ENCODE measurements at places on chromosomes 3 and 15. TPM values are rescaled to one million over a fixed set of nuclear protein-coding genes. Genes with fewer than 3 reads are reported as not detected.

- DNase-seq, result no peak
These were observed 30.9 kb upstream of the SEMA3F start for GRCh38 chr3:50124052-50124799.

- DNase-seq, result no peak
These were observed 198.2 kb downstream of the NECTIN3 start for GRCh38 chr3:111269777-111270176.

The PLSCR2 gene
- not detected for total RNA-seq

The RABL3 gene
- 31.1 TPM for total RNA-seq

DNA sequence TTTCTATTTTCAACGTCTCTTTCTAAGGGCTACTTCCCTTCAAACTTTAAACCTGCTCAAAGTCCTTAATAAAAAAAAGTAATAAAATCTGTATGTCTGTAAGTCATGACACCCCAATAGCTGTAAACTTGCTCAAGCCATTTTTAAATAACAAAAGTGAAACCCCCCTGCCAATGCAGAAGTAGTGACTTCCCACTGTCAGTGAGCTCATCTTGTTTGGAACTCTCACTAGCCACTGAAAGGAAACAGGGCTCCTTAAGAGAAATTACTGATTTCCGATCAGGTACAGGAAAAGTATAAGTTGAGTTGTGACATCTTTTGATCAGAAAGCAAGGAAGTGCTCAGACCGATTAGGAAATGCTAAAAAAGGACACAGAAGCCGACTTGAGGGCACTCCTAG lies 27.6 kb upstream of the GPR171 start:
- DNase-seq, result no peak

The CILP gene
- under 0.01 TPM for total RNA-seq

- no peak for DNase-seq
These were observed 675 bp downstream of the PSMD6 start for GRCh38 chr3:64022451-64023186.

DNA sequence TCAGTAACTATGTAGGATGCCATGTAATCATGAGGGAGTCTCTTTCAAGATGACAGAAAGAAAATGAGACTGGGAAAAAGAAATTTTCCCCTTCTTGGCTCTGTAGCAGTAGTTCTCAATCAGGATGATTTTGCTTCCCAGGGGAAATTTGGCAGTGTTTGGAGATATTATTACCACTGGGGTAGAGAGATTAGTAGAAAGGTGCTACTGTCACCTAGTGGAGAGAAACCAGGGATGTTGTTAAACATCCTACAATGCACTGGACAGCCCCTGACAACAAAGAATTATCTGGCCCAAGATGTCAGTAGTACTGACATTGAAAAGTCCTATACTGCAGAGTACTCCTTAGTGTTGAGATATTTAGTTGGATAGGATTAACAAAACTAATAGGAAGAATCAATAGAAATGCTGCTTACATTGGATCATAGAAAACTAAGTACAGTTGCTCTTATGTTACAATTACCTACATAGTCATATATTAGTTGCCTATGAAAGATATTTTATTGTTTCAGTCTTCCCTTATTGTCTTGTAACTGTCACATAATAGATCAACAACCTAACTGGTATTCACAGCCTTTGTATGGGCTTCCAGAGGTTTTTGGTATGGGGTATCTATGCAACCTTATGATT lies 433.3 kb downstream of the RAP2B start:
- peak; percentile 66 for DNase-seq

The CGNL1 gene
- 2.2 TPM for total RNA-seq

The NPRL2 gene
- 23.9 TPM for total RNA-seq

DNA sequence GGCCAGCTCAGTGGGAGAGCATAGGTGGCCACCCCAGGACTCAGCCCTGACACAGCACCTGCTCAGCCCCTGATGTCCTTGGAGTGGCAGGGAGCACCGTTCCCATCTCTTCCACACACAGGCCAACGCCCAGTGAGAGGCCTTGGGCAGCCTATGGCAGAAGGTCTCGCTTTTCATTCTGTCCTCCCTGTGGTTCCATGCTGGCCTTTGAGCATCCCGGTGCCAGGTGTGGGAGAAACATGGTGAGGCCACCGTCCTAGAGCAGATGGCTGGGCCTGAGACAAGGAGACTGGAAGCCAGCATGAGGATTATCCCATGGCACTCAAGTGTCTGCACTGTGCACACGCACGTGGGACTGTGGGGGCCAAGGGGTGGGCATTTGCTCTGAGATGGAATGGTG lies 25.1 kb downstream of the ADCY5 start:
- DNase-seq, result no peak

GRCh38 chr3:59210260-59210659 lies 160.4 kb upstream of the CFAP20DC start:
- DNase-seq, result no peak

The CD200 gene
- total RNA-seq, result not detected

The ABI3BP gene
- total RNA-seq, result 20.5 TPM

The ZNF654 gene
- total RNA-seq, result 14.8 TPM

The B3GALNT1 gene
- total RNA-seq, result 3.1 TPM

DNA sequence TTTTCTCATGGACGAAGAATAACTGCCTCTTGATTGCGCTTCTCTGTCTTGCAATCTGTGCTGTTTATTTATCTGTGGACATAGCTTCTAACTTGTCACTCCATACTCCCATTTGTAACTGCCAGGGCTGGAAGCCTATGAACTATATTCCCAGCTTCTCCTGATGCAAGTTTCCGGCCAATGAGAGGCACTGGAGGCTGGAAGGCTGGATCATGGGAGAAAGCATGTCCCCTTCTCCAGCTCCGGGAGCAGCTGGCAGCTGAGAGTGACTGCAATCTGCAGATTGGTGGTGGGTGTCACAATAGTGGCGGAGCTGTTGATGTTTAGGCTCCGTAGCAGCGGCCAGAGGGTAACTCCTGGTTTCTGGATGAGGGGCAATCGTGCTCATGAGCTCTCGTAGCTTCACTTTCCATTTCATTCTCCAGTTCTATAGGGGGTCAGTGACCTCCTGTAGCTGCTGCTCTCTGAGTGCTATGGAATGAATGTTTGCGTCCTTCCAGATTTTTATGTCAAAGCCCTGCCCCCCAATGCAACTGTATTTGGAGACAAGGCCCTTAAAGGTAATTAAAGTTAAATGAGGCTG lies 35.7 kb upstream of the PCSK6 start:
- no peak for DNase-seq

The PROK2 gene
- total RNA-seq, result not detected

The DNAH12 gene
- 0.77 TPM for total RNA-seq

- DNase-seq, result no peak
These were observed 308.1 kb downstream of the CHST2 start for GRCh38 chr3:143427631-143428030.

The GNAT1 gene
- not detected for total RNA-seq

- DNase-seq, result no peak
These were observed 267.9 kb downstream of the CHST2 start for GRCh38 chr3:143387425-143387824.

GRCh38 chr3:45778761-45779201 lies 17.6 kb downstream of the SLC6A20 start:
- no peak for DNase-seq

GRCh38 chr3:58274027-58274614 lies 31.9 kb upstream of the RPP14 start:
- DNase-seq, result no peak

- DNase-seq, result no peak
These were observed 35.3 kb downstream of the KLHL25 start for GRCh38 chr15:85759376-85759775.

The ALDH1L1 gene
- total RNA-seq, result not detected

- DNase-seq, result peak; percentile 76
These were observed 57.6 kb downstream of the FNDC3B start for GRCh38 chr3:172096881-172097420.

DNA sequence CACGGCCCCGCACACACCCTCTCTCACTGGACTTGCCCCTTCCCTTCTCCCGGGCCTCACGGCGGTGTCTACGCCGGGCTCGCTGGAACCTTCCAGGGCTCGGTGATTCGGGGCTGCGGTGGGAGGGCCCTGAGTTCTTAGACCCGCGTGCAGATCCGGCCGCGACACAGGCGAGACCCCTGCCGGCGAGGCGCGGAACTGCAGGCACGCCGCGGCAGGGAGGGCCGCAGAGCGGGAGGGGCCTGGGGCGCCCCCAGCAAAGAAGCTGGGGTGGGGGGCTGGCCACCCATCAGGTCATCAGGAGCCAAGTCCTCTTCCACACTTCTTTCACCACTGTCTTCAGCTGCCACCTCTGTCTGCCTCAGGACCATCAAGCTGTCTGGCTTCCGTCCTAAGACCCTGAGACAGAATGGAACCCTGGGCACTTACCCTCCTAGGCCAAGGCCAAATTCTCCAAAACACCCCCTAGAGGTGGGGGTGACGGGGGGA lies 164.5 kb downstream of the XXYLT1 start:
- DNase-seq, result peak; percentile 35

The LMAN1L gene
- total RNA-seq, result 0.06 TPM

DNA sequence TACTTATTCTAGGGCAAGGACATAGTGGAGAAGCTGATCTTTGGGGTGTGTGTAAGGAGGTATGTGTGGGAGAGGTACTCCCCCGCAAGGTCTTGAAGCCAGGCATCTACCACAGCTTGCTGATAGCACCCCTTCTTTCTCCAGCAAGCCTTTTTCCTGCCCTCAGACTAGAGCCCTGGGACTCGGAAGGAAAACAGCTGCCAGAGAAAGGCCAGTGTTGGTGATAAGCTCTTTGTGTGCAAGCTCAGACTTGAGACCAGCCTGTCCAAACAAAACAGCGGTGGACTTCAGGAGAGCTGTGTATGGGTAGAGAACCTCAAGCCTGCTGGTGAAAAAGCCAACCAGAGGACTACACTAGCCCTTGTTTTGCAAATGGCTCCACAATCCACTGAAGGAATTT lies 1028.6 kb downstream of the MCTP2 start:
- no peak for DNase-seq

- DNase-seq, result no peak
These were observed 214.9 kb downstream of the CBLB start for GRCh38 chr3:105653868-105654267.

The KNG1 gene
- not detected for total RNA-seq

GRCh38 chr3:111071257-111072030 lies at the start of gene NECTIN3:
Gene NECTIN3 (plus strand): TSS chr3:111071816. CDS start chr3:111072018, 202 bp downstream.
- peak; percentile 98 for DNase-seq

The CCDC33 gene
- not detected for total RNA-seq

- no peak for DNase-seq
These were observed 107.2 kb upstream of the RASGRP1 start for GRCh38 chr15:38671675-38672254.

DNA sequence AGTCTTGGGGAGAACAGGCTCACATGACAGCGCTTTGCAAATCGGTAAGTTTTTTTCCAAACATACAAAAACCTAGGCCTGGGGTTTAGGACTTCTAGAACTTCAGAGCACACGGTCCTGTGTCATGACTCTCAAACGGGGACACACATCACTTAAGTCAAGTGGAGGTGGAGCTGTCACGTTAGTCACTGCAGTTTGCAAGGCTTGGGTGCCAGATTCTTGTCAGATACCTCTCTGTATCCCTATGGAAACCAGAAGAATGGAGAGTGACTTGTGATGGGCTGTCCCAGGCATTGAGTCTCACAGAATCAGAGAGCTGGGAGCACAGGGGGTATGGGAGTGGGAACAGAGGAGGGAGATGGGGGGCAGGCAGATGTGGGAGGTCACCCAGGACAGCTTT lies 64.8 kb downstream of the DUT start:
- DNase-seq, result no peak

The KBTBD13 gene
- not detected for total RNA-seq

DNA sequence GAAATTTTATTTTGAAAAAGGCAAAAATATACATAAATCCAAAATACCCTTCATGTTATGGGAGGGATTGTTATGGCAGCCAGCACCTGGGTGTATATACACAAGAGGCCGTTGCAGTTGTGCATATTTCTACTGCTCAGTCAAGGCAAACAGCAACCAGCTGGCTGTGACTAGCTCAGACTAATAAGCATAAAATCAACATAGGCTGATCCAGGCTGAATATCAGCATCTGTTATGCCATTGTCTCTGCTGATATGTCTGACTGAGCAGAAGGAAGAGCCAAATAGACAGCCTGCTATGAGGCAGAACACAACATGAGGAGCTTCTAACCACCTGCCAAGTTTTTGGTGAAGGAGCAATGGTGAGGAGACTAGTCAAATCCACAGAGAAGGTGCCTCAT lies 457.5 kb upstream of the ALCAM start:
- peak; percentile 79 for DNase-seq

GRCh38 chr15:61459785-61460707 lies 230.9 kb upstream of the RORA start:
- DNase-seq, result peak; percentile 45

The GOLGA8G gene
- under 0.01 TPM for total RNA-seq

- DNase-seq, result peak; percentile 96
These were observed 1.8 kb upstream of the ZBTB38 start for GRCh38 chr3:141366285-141367037.

Measured in LHCN-M2 (cell line).